Gastrocnemius medialis (tissue), 4 donors: ENCODE measurements at places on chromosomes 6 and 20. TPM values are rescaled to one million over a fixed set of nuclear protein-coding genes. Genes with fewer than 3 reads are reported as not detected.

The ERGIC3 gene
- total RNA-seq: 87.8 TPM

The RAB44 gene
- 0.09 TPM for total RNA-seq

The EBF4 gene
- total RNA-seq: 1.5 TPM

The SGK2 gene
- 0.55 TPM for total RNA-seq

The TNFAIP3 gene
- 7.1 TPM for total RNA-seq

The CCM2L gene
- 3.2 TPM for total RNA-seq

The UNC5CL gene
- 0.52 TPM for total RNA-seq
